ENCODE measurements at places on chromosomes 2 and 18.

DNA sequence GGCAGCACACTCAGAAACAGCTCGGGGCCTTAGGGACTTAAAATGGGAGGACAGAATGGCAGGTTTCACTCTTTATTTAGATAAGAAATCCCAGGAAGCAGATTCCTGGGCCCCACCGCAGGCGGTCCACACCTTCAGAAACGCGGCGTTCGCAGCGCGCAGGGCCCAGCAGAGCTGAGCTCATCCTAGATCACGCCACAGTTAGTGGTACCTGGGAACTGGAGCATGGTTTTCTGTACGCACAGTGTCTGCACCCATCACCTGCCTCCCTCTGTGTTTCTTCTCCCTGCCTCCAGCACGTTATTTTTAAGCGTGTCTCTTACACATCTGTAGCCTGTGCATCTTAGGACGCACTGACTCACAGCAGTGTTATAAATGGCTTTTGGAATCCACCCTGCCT, 242.1 kb downstream of the ALPK2 start:
- no peak for DNase-seq

DNA sequence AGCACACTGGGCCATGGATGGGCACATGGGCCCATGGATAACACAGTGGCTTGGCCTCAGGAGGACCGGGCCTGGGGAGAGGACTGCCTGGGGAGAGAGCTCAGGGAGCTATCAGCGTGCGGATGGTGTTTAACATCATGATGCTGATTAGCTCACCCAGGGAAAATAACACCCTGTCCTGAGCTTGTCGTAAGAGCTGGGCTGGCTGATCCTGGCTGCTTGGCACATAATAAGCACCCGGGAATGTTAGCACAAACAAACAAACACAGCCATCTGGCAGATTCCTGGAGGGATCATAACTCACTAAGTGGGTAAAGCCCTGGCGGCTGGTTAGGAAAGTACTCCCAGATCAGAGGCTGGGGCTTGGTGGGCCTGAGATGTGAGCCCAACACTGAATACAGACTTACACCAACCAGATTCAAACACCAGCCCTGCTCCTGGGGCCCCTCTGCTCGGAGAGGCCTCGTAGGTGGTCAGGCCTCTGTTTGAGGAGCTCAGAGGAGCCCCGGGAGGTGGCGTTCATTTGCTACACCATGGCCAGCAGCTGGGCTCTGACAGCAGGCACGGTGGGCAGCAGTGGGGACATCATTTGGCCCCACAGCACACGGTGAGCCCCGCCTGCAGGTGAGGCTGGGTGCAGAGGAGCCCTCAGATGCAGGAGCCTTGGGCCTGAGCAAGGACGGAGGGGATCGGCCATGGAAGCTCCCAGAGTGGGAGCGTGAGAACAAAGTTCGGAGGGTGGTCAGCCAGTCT, 193.4 kb upstream of the HDAC4 start:
- DNase-seq = no peak

GRCh38 chr2:236613612-236614011, 44.0 kb downstream of the ACKR3 start:
- no peak for DNase-seq

- DNase-seq = peak; percentile 23
These were observed 29.9 kb downstream of the ANO7 start for GRCh38 chr2:241218131-241219029.

- DNase-seq = no peak
These were observed 64.2 kb downstream of the NPAS2 start for GRCh38 chr2:100884145-100884621.

- DNase-seq = no peak
These were observed 58.0 kb upstream of the ITSN2 start for GRCh38 chr2:24418166-24418841.

DNA sequence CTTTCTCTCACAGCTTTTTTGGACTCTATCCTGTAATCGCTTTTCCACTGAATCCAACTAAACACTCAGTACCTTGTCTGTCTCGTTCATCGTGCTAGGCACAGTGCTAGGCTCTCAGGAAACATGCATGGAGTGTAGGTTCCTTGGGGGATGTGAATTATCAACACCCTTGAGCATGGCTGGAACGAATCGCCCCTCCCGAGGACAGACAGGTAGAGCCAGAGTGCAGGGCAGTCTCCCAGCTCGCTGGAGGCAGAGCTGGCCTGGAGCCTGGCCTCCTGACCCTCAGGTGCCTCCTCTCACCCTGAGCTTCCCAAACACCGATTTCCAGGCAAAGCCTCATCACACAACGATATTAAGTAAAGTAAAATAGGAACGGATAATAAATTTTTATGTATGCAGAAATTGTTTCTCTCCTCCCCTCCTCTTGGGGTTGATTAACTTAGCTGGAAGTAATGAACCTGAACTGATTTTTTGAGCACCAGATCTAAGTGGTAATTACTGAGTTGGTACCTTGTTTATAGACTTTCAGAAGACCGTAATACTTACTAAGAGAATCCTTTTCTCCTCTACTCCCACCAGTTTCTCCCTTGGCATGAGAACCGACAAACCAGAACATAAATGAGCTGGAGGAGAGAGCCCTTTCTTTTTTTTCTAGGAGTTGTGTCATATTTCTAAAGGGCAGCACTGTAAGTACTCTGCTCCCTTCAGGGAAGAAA, 90.5 kb downstream of the MSH2 start:
- DNase-seq = no peak

- DNase-seq = no peak
These were observed 22.6 kb downstream of the ACSL3 start for GRCh38 chr2:222883420-222883819.

DNA sequence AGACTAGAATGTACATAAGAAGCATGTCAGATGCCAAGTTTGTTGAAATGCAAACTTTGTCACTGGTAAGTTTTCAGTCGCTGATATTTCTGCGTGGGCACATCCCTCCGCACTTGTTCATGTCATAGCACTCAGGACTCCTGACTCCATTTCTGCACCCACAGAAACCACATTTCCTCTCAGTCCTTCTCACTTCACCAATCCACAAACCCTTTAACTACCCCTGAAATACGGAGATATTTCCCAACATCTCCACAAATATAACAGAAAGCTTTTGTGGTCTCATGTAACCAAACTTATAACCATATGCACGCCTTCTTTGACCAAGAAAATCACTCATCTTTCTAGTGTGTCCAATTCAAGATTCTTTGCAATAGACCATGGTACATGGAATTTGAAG, 276.9 kb upstream of the ERBB4 start:
- DNase-seq = no peak

GRCh38 chr2:221268631-221269030, 303.5 kb downstream of the EPHA4 start:
- no peak for DNase-seq

DNA sequence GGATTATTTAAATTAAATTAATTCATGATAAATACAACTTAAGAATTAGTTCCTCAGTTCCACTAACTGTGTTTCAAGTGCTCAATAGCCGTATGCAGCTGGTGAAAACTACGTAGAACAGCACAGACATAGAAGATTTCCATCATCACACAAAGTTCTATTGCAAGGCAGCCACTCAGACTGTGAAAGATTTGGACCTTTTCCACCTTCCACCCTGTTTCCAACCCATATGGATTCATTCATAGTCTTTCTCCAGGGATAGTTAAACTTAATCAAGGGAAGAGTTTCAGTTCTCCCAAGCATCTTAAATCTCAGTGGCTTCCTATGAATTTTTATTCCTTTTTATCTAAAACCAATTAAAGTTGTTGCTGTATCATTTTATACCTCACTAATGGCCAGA, 2030.8 kb downstream of the SUCLG1 start:
- DNase-seq = no peak

- peak; percentile 43 for DNase-seq
These were observed 916 bp upstream of the PDCD1 start for GRCh38 chr2:241859436-241860183.

DNA sequence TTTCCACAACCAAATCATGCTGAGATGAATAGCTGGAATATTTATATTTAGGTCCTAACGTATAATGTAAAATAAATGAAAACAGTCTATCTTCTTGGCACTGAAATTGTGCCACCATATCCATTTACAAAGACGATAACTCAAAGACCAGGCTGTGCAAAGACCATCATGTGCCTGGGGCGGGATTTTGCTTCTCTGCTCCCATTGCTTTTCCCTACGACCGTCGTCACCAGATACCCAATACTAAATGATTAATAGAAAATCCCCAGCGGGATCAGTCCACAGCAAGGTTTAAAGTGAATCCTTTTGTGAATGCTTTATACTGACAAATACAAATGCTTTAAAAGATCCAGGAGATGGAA, 194.3 kb upstream of the ARL4C start:
- no peak for DNase-seq

DNA sequence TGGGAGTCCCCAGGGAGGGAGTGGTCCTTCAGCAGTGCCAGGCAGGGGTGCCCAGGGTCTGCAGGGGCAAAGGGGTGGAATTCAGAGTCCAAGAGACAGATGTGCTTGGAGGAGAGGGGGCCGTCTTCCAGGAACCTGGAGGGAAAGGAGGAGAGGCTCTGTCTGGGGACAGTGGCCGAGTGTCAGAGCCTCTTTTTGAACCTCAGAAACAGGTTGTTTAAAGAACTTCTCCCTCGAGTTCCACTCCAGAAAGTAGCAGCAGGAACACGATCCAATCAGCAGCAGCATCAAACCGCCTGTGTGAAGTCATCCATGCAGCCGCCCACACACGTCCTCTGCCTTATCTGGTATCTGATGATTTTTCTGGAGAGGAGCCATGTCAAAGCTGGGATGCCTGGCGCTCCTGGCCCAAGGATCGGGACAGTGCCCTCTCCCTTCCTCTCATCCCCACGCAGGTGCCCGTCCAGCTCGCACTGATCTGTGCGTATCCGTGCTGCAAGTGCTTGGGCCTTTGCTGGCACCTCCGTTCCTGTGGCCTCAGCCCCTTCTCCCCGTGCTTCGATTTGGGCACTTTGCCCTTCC, 205.1 kb downstream of the NDUFA10 start:
- no peak for DNase-seq

DNA sequence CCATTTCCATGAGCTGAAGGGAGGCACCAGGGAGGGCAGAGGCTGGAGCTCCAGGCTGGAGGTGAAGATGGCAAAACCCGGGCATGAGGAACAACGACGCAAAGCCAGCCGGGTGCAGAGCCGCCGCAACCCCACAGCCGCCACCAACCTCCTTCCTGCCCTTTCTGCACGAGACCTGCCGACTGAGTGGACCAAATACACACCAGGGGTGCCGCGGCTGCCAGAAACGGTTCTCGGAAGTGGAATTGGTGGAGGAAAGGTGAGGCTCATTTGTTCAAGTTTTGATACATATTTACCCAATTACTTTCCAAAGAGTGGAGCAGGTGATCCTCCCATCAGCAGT, 8.4 kb upstream of the CIDEA start:
- DNase-seq = no peak

- no peak for DNase-seq
These were observed 90.4 kb upstream of the KYNU start for GRCh38 chr2:142786918-142787702.

- no peak for DNase-seq
These were observed 74.4 kb upstream of the SOX11 start for GRCh38 chr2:5617796-5618195.

DNA sequence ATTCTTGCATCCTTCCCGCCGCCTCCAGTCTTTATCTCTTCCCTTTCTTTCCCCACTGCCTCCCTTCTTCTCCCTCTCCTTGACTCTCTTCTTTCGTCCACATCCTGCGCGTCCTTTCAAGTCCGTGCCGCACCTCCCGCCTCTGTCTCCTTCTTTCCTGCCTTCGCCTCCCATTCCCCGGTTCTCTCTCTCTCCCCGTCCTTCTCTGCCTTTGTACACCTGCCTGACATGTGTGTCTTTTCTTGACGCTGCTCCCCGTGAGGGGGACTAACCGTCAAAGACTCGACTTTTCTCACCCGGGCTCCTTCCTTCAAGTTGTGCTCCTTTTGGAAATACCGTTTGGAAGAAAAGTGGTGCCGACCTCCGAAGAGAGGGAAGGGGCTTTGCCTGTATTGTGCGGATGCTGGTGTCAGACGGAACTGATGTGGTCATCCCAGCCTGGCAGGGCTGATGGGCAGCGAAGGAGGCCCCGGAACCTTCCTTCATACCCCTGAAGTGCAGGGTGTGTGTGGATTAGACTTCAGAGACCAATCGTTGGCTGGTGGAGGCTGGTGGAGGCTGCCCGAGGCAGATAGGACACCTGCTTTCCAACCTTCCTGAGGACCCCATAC, 879 bp downstream of the TMEM178A start:
- DNase-seq = no peak

GRCh38 chr2:85787282-85787980, 33.6 kb downstream of the ATOH8 start:
- no peak for DNase-seq

GRCh38 chr2:144582651-144583380, 62.9 kb upstream of the ZEB2 start:
- no peak for DNase-seq

DNA sequence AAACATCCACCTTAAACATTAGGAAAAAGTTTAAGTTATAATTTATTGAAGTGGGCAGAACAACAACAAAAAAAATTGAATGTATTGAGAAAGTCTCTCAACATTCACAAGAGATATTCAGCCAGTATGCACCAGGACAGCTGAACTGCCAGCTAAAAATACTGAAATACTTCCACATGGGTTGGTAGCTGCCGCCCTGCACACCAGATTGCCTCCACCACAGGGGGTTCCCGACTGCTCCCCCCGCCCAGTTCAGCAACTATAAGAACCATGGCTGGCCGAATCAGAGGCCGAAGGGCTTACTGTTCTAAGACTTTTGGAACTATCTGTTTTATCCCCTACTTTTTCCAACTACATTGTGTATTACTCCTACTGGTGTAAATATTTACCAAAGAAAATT, 150.0 kb upstream of the LRP1B start:
- no peak for DNase-seq

- no peak for DNase-seq
These were observed 154.2 kb downstream of the ATP9B start for GRCh38 chr18:79223431-79223830.

GRCh38 chr2:69122271-69122670, 109.3 kb downstream of the ANTXR1 start:
- no peak for DNase-seq

- no peak for DNase-seq
These were observed 54.7 kb downstream of the CABLES1 start for GRCh38 chr18:23189768-23190661.

GRCh38 chr2:232219496-232219870, 159.1 kb upstream of the ALPP start:
- no peak for DNase-seq

- DNase-seq = no peak
These were observed 164.0 kb upstream of the SIX3 start for GRCh38 chr2:44777537-44777936.

Measured in stimulated activated CD4-positive, alpha-beta T cell treated with anti-CD3 and anti-CD28 coated beads, TNF-alpha, amount 100 ng/mL, for 1 hour (primary cell).